ENCODE measurements at places on chromosomes 13 and 19. TPM values are rescaled to one million over a fixed set of nuclear protein-coding genes. Genes with fewer than 3 reads are reported as not detected.

TMPRSS9 gene
- not detected for total RNA-seq

KRTDAP gene
- not detected for total RNA-seq

CABP5 gene
- total RNA-seq: not detected

NALCN gene
- 4.2 TPM for total RNA-seq
